ENCODE measurements at places on chromosomes 6 and 20. TPM values are rescaled to one million over a fixed set of nuclear protein-coding genes. Genes with fewer than 3 reads are reported as not detected.

DNA sequence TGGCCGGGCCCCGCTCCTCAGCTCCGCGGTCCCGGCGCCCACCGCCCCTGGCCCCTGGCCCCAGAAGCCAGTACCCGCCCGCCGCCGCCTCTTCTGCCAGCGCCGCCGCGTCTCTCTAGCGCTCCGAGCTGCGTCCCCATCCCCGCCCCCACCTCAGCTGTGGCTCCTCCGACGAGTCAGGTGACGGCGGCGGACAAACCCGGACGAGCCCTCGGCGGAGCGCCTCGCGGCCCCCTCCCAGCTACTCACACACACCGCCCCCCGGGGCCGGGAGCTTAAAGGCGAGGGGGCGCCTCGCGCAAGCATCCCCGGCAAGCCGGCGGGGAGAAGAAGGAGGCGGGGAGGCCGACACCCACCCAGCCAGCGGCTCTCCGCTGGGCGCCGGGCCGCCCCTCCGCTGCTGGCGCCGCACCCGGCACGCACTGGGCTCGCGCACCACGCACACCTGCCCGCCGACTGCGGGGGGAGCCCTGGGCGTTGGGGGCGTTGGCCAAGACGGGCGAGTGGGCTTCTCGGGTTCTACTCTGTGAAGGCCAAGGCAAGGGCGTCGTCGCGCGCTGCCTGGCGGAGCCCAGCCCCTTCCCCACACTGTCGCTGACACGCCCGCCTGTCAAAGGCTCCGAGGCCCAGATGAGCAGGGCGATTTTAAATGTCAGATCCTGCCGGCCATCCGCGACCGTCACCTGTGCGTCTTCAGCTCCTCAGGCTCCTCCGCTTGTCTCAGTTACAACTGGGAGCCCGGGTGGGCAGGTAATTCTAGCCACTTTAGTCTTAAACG lies at the start of gene SNAP91:
Gene SNAP91, minus strand, starts transcription at position 132 of the 778 bp plus-strand sequence. CDS start 1,174 bp downstream, outside the sequence.
- no peak within 1 kb of the TSS for H3K27ac ChIP-seq
- H3K27me3 ChIP-seq: no peaks in the 10 kb centered on the region
- no peak within 1 kb of the TSS for H3K4me3 ChIP-seq
- DNase-seq: no peak

DNA sequence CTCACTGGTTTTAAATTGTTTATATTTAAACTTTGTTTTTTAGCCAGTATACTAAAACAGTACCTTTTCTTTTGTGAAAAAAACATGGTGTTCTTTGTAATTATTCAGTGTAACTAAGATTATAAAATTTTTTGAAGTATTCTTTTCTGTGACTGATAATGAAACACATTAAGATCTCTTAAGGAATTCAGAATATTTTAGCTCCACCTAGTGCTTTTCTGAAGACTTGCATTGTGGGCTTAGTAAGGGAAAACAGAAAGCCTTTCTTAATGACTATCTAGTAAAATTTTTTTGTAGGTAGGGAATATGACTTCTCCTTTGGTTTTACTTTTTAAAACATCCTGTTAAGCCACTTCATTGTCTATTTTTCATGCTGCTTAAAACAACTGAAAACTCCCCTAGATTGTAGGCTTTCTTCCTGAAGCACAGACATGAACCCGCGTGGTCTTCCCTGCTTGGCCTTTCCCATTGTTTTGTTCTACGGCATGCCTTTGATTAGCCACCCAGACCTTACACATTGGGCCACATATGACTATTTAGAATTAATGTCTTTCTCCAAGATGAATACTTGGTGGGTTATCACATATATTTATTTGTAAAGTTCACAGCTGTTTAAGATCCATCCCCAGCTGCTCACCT lies 72.1 kb downstream of the AFDN start:
- H3K4me1 ChIP-seq: no peaks in the 10 kb centered on the region
- no peak overlapping the region for H3K27ac ChIP-seq
- no peaks in the 10 kb centered on the region for H3K36me3 ChIP-seq

- H3K36me3 ChIP-seq: no peaks in the 10 kb centered on the region
- H3K27ac ChIP-seq: no peak overlapping the region
- DNase-seq: no peak
- no peak overlapping the region for H3K4me3 ChIP-seq
Measured at GRCh38 chr6:43665376-43665775, 20.5 kb downstream of the RSPH9 start.

- no peak overlapping the region for H3K4me3 ChIP-seq
- H3K36me3 ChIP-seq: no peaks in the 10 kb centered on the region
- DNase-seq: no peak
- no peaks in the 10 kb centered on the region for H3K4me1 ChIP-seq
Measured at GRCh38 chr6:143002686-143003085, 57.7 kb upstream of the HIVEP2 start.

Gene PARD6B
- 41.3 TPM for total RNA-seq
